ENCODE measurements at places on chromosomes 2 and 18.

DNA sequence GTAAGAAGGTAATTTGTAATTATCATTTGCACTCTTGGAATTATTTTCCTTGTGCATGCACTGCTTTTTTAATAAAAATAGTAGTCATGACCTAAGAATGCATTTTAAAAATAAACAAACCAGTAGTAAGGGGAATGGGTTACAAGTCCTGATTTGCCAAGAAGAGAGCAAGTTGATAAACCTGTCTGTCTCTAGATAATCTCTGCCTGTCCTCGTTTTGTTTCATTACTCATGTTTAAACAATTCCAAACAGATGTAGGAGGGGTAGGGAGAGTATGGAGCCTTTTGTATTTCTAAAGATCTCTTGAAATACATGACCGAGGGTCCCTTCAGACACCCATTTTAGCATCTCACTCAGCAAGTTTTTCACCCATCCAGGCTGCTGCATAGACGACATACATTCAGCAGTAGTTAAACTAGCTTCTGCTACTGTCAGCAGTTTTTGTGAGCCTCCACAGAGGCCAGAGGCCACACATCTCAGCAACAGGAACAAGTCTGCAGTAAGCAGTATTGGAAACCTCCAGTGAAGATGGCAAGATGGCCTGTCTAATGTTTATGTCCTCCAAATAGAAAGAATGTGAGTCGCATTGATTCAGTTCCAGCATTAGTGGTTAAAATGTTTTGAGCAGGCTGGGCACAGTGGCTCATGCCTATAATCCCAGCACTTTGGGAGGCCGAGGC is 2.3 kb upstream of the EXOC6B start:
- no peak for DNase-seq

- DNase-seq, result no peak
Measured at GRCh38 chr2:222756362-222756831, 84.9 kb downstream of the MOGAT1 start.

GRCh38 chr18:23936381-23936958 is 78.1 kb upstream of the TTC39C start:
- no peak for DNase-seq

DNA sequence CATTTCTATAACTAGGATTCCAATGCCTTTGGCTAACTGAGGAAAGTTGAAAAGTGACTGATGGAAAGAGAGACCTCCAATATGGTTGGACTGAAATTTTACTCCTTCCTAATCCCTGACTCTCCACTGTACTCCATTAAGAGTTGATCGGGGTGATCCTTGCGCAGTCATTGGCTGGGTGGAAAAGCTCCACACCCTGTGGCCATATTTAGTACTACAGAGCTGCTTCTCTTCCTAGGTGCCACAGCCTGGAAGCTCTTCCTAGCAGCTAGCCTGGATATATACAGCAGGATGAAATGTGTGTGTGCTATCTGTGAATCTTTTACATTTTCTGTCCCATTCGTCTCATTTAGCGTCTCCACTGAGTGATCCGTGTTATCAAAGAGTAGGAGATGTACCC is 71.2 kb downstream of the MEP1B start:
- no peak for DNase-seq

GRCh38 chr2:195456771-195457170 is 200.3 kb upstream of the SLC39A10 start:
- no peak for DNase-seq

GRCh38 chr2:166361351-166362153 is 14.2 kb downstream of the SCN9A start:
- DNase-seq, result peak; percentile 31

DNA sequence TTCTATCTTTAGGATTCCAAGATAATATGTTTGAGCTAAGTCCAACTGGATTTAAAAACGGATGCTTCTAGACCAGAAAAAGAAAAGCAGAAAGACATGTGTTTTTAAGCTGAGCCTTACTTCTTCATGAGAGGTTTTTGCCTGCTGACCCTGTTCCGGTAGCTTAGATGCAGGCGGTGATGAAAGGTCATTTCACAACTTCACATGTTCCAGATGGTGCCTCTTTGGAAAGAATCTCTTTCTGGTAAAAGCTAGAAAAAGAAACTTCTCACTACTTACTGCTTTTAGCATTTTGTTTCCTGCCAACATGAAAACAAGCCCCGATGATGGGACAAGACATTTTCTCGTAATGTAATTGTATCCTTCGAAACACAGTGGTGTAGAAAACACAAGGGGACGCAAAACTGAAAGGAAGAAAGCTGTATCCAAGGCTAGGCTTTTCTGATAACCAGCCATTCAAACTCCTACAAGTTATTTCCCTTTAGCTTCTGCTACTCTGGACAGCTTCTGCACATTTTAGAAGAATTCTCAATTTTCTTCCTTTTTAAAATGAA is 407.3 kb upstream of the LYPD1 start:
- no peak for DNase-seq

GRCh38 chr2:42794271-42795046 is 2.1 kb upstream of the HAAO start:
- no peak for DNase-seq

DNA sequence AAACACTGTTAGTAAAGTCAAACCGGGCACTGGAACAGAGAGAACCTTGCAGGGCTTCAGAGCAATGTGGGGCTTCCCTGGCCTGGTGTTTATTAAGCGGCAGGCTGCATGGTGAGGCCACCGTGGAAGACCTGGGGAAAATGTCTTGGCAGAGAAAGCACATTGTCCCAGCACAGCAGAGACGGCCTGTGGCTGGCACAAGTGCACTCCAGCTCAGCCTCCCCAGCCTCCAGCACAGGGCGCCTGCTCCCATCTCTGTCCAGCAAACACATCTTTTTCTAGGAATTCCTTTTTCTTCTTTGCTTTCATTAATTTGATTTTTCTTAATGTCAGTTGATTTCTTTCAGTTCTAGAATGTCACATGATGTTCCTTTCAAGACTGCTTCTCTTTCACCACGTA is 138.2 kb upstream of the NFATC1 start:
- no peak for DNase-seq

GRCh38 chr2:45134014-45134413 is 124.8 kb upstream of the SIX2 start:
- peak; percentile 3 for DNase-seq

DNA sequence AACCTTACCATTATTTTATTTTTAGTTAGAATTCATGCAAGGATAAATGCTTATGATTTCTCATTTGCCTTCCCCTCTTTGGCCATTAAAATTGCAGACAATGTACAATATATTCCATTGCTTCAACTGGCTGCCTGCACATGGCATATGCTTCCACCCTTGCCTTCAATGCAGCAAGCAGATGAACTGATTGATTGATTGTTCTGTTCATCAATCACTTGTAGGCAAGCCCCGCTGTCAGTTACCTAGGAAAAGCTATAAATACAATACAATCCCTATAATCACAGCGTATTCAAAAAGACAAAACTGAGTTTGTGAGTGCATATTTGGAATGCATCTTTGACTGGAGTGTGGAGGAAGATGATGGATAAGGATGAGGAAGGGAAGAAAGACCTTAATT is 73.6 kb upstream of the CAVIN2 start:
- DNase-seq, result no peak

DNA sequence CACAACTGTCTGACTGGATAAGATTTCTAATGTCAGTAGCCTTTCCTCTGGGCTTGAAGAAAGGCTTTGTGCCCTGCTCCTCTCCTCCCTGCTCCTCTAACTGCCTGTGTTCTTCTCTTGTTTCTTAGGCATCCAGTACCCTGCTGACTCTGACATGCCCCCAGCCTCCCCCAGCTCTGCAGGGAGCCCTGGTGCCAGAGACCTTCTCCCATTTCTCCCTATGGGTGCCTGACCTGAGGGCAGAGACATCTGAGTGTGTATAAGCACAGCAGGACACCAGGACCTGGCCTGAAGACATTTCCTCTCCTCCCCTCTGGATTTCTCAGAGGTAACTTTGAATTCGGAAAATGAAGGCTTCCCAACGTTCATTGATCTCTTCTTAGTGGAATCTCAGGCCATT is 23.6 kb downstream of the RNF144A start:
- DNase-seq, result no peak

- DNase-seq, result no peak
Measured at GRCh38 chr18:66994790-66995189, 390.9 kb upstream of the CDH19 start.

DNA sequence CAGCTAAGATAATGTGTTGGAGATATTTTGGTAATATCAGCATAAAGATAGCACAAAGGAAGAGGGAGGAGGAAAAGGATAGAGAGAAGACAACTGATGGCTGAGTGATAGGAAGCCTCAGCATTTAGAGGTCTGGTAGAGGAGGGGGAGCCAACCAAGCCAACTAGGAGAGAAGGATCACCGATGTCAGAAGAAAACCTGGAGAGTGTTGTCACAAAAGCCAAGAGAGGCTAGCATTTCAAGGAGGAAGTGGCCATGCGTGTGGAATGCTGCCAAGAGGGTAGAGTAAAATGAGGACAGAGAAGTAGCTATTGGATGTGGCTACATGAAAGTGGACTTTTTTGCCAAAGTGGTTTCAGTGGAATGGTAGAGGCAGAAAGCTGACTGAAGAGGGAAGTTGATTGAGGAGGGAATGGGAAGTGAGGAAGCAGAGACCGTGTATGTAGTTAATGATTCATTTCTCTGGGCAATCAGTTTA is 34.3 kb downstream of the LCLAT1 start:
- no peak for DNase-seq

- DNase-seq, result peak; percentile 40
Measured at GRCh38 chr2:215522237-215522636, 86.4 kb upstream of the FN1 start.

DNA sequence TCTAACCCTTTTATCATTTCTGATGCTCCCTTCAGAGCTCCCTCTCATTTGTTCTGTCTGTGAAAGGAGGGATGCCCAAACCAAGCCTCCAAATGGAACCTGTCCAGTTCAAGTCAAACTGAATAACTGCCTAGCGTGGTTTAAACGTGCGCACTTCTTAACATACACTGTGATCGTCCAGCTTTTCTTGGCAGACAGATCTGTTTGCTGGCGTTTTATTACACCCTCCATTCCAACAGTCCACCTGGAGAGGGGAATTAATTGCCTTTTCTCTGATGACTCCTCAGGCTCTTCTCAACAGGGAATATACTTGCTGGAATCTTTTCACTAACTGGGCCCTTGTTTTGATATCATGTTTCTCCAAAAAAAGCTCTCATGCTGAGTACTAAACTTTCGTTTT is 379.2 kb upstream of the POU3F3 start:
- no peak for DNase-seq

DNA sequence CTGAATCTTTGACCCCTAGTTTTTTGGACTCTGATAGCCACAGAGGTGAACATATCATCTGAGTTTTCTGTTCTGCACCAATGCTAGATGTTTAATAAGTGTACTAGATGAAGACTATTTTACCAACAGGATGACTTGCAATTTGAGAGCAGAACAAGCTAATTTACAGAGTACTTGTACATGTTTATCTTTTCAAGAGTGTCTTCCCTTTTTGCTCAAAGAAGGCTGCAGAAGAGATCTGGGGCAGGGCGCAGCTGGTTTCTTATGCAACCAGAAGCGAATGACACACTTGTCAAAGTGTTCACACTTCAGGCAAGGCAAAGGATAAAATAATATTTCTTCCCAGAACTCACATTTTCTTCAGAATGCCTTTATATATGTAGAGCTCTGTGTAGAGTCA is 86.0 kb downstream of the VWA3B start:
- DNase-seq, result no peak

DNA sequence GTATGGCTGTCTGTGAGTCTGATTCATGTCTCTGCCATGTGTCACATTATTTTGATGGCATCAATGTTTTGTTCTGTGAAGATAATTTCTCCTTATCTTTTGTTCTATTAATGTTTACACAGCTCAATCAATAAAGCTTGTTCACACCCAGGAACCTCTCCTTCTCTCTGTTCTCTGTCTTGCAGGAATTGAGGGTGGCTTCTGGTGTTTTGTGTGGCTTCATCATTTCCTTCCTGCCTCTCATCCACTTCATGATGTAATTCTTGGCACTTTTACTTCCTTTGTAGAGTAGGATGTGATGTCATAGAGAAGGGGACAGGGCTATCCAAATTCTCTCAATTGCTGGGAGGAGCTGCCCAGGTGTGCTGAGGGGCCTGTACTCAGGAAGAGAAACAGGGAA is 27.2 kb downstream of the ASXL3 start:
- DNase-seq, result no peak

DNA sequence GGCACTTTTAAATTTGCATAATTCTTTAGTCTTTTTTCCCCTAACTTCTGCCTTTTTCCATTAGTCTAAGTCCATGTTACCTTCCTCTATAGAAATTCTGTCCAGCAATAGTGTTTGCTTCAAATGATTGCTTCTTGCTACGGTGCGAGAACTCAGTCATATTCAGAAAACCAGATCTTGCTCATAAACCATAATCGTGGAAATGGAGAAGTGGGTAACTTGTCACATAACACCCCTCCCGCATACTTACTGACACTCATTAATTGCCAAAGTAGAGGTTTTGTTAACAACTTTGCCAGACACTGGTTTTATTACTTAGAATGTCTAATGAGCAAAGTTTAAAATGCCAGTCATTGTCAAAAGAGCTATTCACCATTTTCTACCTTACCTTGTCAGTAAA is 94.3 kb upstream of the TWSG1 start:
- no peak for DNase-seq

- no peak for DNase-seq
Measured at GRCh38 chr2:72925328-72925943, 8.1 kb downstream of the EMX1 start.

GRCh38 chr2:30239986-30240752 is 8.8 kb downstream of the LBH start:
- DNase-seq, result no peak

DNA sequence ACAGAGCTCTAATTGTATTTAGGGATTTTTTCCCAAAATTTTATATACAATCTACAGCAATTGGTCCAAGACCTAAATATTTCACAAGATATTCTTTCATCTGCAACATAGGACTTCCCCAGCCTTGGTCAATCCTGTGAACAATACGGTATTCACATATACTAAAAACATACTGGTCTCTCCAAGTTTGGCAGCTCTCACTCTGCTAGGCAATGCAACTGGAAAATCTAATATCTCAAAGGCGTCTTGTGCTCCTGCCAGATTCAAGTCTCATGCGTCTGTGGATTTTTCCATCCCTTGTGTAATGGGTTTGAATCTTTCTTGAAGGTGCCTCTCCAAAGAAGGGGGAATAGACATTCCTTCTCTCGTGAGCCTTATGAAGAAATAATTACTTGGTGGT is 27.4 kb upstream of the MBOAT2 start:
- no peak for DNase-seq

GRCh38 chr2:99365661-99366060 is 28.5 kb downstream of the EIF5B start:
- DNase-seq, result no peak

GRCh38 chr2:42339191-42339912 is 21.7 kb downstream of the COX7A2L start:
- DNase-seq, result no peak

- no peak for DNase-seq
Measured at GRCh38 chr2:238876232-238876630, 28.3 kb downstream of the TWIST2 start.

- DNase-seq, result no peak
Measured at GRCh38 chr2:209113026-209113425, 310.8 kb upstream of the MAP2 start.

GRCh38 chr18:8911408-8912340 is 190.8 kb upstream of the NDUFV2 start:
- no peak for DNase-seq
